CD4-positive, alpha-beta T cell treated with Interleukin-21 for 1 hour (primary cell): ENCODE measurements at places on chromosomes 7 and 10.
A peak's percentile ranks its signal among the peaks of the same experiment; 100 is the strongest.

GRCh38 chr7:135753616-135754413, 5.2 kb upstream of the FAM180A start:
- DNase-seq = no peak

DNA sequence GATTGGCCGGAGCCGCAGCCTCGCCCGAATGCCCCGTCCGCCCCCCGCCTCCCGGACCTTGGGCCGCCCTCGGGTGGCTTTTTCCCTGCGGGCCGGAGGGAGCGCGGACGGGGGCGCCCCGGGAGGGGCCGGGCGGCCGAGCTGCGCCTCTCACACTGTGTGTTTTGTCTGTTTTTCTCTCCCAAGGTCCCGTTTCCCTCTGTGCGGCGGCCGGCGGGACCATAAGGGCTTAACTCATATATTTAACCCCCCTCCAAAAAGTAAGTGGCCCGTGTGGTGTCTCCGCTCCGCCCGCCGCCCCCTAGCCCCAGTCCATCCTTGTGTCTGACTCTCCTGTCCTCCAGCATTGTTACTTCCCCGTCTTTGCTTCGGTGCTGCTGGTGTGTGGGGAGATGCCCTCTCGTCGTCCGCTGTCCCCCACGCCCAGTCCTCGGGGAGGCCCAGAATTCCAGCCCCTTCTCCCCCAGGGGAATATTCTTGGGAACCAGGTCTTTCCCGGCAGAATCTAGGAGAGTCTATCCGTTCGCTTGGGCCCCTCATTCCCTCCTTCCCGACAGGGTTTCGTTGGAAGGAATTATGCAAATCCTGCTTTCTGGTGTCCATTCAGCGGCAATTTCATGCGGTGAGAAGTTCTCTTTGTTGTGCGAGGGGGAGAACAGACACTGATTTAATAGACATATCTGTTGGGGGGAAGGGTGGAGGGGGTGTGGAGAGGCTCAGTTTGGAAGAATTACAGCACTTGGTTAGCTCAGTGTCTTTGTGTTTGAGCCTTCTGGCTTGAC, 1.3 kb downstream of the LCOR start:
- peak; percentile 7 for DNase-seq

DNA sequence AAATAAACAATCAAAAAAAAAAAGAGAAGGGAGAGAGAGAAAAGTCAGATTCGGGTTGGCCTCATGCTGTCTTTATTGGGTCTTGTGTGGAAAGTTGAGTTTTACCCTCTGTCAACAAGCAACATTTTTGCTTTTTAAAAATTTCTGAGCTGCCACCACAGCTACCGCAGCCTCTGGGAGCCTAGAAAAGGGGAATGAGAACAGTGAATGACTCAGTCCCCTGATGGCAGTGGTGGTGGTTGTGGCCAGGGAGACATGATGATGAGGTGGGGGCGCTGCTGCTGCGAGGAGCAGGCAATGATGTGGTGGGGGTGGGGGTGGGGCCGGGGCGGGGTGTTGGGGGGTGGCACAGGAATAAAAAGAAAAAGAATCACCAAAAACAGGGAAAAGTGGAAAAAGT, 20.0 kb upstream of the CREB3L2 start:
- no peak for DNase-seq

DNA sequence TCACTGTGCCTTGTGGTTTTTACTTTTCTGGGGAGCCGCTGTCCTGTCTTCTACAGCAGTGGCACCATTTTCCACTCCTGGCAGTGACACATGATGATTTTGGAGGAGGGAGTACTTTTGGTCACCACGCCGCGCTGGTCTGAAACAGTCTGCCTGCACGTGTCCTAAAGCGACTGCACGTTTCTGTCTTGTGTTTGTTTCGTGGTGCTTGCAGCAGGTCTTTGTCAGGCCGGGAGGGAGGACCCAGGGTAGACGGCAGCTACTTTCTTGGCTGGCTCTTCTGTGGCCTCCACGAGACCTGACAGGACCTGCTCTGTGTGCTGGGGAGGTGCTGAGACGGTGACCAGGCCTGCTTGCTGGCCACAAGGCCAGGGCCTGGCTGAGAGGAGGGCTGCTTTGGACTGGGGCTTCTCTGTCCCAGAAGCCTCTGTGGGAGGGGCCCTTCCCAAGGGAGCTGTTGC, 82.0 kb downstream of the GLRX3 start:
- DNase-seq = no peak

DNA sequence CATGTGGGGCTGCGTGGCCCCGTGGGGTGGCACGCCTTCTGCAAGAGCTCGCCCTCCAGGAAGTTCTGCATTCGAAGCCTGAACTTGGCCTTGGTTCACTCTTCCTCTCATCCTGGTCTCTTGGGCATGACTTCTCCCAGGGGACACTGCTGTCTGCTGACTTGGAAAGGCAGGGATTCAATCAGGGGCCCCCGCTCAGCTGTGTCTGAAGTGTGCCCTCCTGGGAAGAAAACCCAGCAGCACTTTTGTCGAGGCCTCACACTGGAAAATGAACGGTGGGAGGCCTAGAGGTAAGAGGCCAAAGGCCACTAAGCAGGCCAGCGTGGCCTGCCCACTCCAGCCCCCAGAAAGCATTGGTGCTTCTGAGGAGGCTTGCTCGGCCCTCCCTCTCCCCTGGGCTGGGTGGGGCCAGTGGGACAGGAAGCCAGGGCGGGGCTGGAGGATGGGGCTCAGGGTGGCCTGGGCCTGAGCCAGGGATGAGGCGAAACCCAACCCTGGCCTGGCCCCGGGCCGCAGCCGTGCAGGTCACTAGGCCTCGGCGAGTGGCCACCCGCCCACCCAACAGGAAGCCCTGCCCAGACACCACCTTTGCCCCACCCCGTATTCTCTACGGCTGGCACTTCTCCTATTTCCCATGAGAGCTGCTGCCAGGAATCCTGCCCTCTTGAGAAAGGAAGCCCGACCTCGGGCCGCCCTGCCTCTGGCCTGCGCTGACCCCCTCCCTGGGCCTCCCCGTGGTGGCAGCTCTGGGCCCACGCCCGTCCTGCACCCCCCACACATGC, 81.1 kb downstream of the ZMIZ1 start:
- DNase-seq = peak; percentile 46

DNA sequence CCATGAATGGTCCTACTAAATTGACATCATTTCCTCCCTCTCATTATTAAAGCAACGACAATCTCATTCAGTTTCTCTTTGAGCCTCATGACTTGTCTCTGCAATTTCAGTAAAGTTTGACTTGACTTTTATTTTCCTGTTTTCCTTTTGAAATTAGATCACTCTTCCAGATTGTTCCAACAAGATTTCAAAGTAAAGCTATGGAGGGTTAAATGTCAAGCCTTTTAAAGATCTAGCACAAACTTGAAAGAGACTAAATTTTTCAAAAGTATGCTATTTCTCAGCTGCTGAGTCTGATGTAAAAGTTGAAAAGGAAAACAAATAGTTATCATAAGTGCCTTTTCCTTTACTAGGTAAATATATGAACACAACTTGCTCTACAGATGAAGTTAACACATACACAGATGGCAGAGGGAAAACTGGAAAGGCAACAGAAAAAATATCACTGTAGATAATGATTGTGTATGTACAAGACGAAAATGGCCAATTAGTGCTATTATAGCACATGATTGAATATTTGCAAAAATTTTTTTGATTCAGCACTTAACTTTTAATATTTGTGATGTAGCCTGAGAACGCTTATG, 200.6 kb downstream of the WDR11 start:
- no peak for DNase-seq

DNA sequence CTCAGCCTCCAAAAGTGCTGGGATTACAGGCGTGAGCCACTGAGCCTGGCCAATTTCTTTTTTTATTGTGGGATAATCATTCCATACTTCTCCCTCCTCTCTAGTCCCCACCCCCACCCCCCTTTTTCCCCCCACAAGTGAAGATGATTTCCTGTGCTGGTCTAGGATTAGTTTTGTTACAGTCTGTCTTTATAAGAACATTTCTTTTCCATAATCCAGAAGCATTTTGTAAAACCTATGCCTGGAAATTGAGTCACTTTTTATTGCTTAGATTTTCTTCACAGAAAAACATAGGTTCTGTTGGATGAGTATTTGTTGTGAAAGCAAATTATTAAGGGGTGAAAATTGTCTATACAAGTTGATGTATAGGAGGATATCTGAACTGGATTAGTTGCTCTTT, 98.9 kb downstream of the KAT6B start:
- no peak for DNase-seq
